ENCODE measurements at places on chromosomes 1 and 21.

GRCh38 chr1:200693327-200693726, 23.6 kb upstream of the DDX59 start:
- DNase-seq = no peak

DNA sequence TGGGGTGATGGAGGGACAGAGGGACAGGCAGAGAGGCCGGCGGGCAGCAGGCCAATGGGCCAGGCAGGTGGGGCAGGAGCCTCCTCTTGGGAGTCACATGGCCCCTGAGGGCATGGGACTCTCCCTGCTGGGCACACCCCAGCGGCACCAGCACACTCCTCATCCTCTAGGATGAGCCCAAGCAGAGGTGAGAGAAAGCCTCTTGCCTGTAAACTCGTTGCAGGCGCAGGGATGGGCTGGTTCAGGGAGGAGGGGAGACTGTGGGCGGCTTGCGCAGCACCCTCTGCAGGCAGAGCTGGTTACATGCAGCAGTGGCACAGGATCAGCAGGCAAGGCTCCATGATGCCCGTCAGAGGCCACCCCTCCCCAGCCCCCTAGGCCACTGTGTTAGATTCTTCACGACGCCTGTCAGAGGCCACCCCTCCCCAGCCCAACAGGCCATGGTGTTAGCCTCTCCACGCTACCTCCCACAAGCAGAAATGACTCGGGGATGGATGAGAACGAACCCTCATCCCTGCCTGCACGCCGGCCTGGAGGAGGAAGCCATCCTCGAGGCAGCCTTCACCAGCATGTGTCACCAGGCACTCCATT, 209.7 kb upstream of the VAMP3 start:
- peak; percentile 7 for DNase-seq

GRCh38 chr1:228463559-228464455, 23.4 kb upstream of the RNF187 start:
- DNase-seq = peak; percentile 22

- DNase-seq = no peak
Observed at GRCh38 chr1:224629965-224630364, 13.8 kb downstream of the CNIH3 start.

GRCh38 chr1:20867847-20868246, 80.7 kb upstream of the HP1BP3 start:
- DNase-seq = peak; percentile 71

- DNase-seq = no peak
Observed at GRCh38 chr21:34911360-34911759, 137.7 kb downstream of the RUNX1 start.

GRCh38 chr1:198443365-198444233, 96.9 kb downstream of the ATP6V1G3 start:
- DNase-seq = peak; percentile 97

- DNase-seq = no peak
Observed at GRCh38 chr1:190464690-190465089, 13.0 kb downstream of the BRINP3 start.

GRCh38 chr1:226551299-226551698, 2.7 kb downstream of the STUM start:
- no peak for DNase-seq

GRCh38 chr1:20093940-20094391, 24.0 kb downstream of the PLA2G5 start:
- peak; percentile 66 for DNase-seq
